ENCODE measurements at places on chromosomes 5 and 9.

GRCh38 chr9:99895510-99895909, 10.9 kb upstream of the STX17 start:
- no peak for DNase-seq

DNA sequence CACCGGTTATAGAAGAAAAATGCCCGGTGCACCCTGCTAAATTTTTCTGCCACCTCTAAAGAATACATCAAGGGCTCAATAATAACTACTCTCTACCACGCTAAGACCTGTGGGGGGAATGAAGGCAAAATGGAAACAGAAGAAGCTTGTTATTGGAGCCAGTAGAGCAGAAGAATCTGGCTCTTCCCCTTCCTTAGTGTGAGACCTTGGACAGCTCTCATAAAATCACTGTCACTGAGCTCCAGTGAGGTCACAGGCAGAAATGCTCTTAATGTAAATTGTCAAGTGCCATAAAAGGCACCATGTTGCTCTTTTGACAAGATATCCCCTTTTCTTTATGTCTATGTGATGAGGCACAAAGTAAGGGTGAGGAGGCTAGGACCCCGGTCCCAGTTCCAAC, 74.4 kb downstream of the ASTN2 start:
- peak; percentile 9 for DNase-seq

GRCh38 chr5:141641634-141642267, 5.0 kb downstream of the RELL2 start:
- no peak for DNase-seq

GRCh38 chr5:150107909-150108447, 21.6 kb upstream of the CSF1R start:
- DNase-seq, result no peak

DNA sequence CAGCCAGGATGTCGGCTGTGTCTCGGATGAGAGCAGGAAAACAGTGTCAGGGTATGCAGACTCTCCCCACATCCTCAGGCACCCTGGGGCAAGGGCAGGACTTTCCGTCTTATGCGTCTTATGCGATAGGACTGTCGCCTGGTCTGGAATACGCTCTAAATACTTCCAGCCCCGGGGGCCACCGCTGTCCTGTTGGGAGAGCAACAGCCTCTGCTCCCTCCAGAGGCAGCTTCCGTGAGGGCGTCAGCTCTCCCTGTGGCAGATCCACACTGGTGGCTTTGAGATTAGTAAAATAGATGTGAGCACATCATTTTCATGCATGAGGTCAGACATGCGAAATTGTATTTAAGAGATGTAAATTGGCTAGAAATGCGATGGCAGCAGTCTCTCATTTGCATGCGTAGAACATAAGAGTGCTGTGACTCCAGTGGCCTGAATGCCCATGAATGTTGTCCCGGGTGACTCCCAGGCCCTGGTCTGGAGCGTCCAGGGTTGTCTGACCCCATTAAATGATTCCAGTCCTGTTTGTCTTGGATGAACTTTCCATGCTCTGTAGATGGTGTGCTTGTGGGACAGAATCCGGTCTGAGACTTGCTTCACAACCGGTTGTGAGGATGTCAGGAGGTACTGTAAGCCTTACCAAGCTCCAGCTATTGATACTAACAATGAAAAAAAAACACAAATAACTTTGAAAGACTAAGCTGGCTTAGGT, 228.2 kb downstream of the SYK start:
- DNase-seq, result no peak

DNA sequence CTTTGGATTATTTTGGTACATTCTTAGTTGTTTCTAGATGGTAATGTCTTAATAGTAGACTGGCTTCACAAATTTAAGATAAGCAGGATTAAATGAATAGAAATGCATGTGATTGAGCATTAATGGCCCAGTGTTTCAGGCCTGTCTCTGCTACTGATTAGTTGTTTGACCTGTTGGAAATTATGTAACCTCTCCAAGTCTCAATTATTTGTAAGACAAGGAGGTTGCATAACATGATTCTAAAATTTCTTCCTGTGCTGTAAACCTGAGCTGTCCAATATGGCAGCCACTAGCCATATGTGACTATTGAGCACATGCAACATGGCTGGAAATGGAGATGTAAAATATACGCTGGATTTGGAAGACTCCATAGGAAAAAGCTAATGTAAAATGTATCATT, 97.5 kb downstream of the ALDH1A1 start:
- no peak for DNase-seq

GRCh38 chr9:119884438-119884837, 515.2 kb upstream of the BRINP1 start:
- DNase-seq, result no peak

All from muscle of back (tissue), 13 donors.